GM20000 (cell line): ENCODE measurements at places on chromosomes 1 and 21.

- DNase-seq, result no peak
Measured at GRCh38 chr1:34101151-34101550, 63.9 kb downstream of the CSMD2 start.

DNA sequence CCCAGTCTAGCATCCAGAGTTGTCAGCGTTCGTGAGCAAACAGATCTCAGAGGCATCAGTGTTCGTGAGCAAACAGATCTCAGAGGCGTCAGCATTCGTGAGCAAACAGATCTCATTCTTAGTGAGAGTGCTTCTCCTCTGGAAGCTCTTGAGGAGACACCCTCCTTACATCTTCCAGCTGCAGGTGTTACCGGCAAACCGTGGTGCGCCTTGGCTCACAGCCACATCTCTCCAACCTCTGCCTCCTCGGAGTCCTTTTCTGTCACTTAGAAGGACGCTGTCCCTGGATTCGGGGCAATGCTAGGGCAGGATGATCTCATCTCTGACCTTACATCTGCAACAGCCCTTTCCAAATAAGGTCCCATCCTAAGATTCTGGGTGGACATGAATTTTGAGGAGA lies 14.6 kb upstream of the UMODL1 start:
- DNase-seq, result no peak

DNA sequence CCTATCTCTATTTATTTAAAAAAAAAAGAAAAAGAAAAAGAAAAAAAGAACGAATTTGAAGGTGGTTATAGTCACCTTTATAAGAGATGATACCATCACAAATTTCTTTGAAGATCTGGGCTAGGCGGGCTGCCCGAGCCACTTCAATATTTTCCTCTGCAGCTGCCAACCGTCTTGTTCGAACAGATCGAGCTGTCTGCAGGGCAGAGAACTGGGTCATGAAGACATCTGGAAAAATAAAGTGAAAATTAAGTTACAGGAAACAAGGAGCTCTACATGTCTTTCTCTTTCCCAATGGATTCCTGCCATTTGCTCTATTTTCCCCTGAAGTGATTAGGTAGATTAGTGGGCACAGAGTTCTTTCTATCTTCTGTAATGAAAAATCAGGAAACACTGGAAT lies 31.9 kb downstream of the RUSC1 start:
- no peak for DNase-seq

- no peak for DNase-seq
Measured at GRCh38 chr1:209900734-209901133, 37.3 kb upstream of the SYT14 start.

- DNase-seq, result peak; percentile 69
Measured at GRCh38 chr1:233614743-233615521, 1.0 kb downstream of the KCNK1 start.

DNA sequence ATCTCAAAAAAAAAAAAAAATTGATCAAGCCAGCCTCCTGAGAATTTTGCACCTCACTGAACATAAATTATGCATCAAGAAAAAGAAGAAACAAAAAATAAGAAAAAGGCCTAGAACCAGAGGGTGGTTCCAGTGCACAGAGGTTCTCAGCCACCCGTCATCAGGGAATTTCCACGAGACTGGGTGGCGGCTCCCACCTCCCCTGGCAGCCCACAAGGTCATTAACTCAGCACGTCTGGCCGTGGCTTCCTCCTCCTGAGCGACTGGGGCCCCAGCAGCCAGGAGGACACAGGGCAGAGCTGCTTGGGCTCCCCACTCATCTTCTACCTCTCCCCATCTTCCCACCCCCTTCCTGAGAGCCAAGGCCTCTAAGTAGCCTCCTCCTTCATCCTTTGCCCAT lies 15.7 kb upstream of the TMEM51 start:
- no peak for DNase-seq

DNA sequence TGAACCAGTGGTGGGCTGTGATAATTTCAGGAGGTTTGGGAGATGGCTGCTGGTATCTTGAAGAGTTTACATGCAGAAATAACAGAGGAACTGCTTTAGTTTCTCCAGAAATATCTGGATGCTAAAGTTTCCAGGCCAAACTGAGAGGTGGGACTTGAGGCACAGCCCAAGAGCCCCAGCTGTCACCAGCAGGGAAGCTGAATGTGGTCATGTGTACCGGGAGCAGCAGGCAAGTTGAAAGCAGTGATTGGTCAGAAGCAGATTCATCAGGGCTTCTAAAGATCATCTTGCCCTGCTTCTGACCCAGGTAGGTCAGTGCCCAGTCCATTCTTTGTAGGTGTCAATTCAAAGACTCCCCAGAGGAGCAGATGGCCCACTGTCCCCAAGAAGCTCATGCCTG lies 7.9 kb upstream of the RPTN start:
- no peak for DNase-seq

GRCh38 chr1:19336543-19336942 lies 24.4 kb downstream of the SLC66A1 start:
- DNase-seq, result no peak

DNA sequence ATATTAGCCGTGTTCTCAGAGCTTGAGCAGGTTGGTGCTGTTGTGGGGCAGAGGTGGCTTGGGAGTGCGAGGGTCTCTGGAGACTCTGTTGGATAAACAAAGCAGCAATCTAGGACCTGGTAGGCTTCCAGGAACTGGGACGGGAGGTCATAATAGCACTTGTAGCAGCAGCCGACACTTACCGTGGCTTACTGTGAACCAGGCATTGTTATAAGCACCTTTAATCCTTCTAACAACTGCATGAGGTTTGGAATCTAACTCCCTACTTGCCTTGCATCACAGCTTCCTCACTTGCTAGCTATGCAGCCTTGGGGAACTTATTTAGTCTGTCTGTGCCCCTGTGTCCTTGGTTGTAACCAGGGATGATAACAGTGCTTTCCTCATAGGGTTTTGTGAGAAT lies 94.9 kb downstream of the NAV1 start:
- DNase-seq, result no peak

- DNase-seq, result peak; percentile 56
Measured at GRCh38 chr1:182430263-182431068, 19.5 kb upstream of the RGSL1 start.

DNA sequence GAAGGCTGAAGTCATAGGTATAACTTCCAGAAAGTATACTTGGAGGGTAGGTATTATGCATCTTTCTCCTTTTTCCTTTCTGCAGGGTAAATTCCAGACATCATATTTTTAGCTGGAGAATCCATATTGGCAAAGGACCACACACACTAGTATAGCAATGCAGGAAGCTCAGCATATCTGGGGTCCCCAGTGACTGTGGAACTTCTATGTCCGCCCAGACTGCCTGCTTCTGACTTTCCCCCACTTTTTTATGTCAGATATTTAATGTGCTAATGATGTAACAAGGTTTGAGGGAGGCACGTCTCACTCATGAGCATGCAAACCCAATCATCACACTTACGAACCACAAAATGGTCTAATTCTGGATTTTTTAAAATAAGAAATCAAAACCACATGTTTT lies 90.4 kb downstream of the BACH1 start:
- DNase-seq, result no peak

DNA sequence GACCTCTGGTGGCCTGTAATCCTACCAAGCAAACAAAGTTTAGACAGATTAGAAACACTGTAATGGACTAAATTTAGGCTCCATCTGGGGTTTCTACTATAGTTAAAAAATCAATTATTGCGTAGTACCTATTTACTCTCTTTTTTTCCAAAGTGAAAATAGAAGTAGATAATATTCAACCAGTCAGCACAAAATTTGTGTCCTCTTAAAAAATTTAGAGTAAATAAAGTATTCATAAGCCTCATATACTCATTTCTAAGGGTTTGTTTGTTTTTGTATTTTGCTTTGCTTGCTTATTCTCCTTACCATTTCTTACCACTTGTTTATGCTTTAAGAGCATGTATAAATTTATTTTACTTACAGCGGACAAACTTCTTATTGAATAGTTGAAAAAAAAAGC lies 54.5 kb downstream of the NCAM2 start:
- no peak for DNase-seq

GRCh38 chr1:233940908-233941307 lies 36.4 kb downstream of the SLC35F3 start:
- DNase-seq, result no peak

GRCh38 chr1:244200596-244200995 lies 149.5 kb downstream of the ZBTB18 start:
- no peak for DNase-seq

- no peak for DNase-seq
Measured at GRCh38 chr1:183931646-183932271, 105.8 kb downstream of the COLGALT2 start.

DNA sequence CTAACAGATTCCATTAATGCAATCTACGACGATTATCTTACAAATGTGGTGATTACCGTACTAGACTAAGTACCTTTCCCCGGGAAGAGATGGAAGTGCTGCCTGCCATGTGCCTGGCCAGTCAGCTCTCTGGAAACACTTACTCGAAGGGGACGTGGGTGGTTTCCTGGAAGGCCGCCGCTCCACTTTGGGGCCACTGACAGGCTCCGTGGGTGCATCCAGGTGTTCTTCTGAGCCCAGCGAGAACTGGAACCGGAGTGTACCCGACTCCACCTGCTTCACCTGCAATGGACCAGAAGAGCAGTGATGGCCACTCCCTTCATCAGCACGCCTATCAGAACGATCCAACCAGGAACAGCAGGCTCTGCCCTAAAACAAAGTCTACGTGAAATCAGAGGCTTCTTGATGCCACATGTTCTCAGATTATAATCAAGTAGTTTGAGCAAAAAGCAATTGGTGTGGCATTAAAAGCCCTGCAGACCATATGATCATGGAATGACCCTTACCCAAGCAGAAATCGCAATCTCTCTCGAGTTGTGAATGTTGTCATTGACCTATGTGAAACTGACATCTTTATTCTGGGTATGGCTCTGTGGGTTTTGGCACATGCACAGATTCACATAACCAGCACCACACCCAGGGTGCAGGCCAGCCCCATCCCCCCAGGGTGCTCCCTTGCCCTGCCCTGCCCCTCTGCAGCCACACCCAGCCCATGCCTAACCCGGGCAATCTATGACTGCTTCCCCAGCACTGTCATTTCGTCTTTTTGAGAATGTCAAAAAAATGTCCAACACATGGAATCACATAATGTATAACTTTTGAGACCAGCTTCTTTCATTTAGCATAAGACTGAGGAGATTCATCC lies 64.5 kb downstream of the NPHP4 start:
- DNase-seq, result no peak

GRCh38 chr1:204992201-204992997 lies 50.6 kb upstream of the CNTN2 start:
- no peak for DNase-seq

- DNase-seq, result no peak
Measured at GRCh38 chr1:58796416-58796815, 12.6 kb upstream of the JUN start.

DNA sequence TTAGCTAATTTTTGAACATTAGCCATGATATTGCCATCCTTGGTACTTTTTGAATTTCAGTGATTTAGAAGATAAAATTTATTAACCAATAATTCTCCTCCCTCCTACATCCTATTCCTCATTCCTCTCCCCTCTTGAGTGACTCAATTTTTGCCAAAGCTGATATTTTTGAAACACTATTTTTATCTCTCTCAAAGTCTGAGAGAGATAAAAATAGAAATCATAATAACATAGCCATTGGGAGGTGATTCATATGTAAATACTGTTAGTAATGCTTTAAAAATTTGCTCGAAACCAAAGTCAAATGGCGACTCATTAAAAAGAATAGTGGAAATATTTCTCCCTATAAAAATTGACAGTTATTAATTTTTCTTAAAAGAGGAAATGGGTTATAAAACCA lies 97.4 kb downstream of the PATJ start:
- DNase-seq, result no peak

- DNase-seq, result no peak
Measured at GRCh38 chr1:81887421-81888144, 86.8 kb downstream of the ADGRL2 start.

DNA sequence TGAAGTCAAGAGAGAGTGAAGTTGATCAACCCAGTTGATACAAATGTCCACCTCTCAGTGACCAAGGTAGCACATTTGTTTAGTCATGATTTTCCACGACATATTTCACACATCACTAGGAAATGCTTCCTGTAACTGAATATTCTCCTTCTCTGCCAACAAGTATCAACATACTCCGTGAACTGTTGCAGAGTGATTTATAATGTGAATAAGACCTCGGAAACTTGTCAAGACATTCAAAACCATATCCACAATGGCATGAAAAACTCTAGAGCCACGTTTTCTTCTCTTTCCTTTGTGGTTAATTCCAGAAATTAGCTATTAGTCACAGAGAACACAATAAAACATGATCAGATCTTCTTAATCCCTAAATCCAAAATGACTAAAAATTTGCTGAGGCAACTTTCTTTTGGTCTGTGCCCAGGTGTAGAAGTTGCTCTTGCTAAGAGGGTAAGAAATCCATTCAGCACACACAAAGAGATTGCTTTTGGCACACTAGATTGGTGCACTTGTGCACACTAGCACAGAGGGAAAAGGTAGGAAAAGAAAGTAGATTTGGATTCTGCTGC lies 244.3 kb upstream of the NRIP1 start:
- DNase-seq, result no peak

GRCh38 chr1:145878724-145879123 lies 6.9 kb downstream of the ANKRD35 start:
- no peak for DNase-seq

GRCh38 chr1:6418668-6419396 lies 887 bp downstream of the HES2 start:
- DNase-seq, result no peak

DNA sequence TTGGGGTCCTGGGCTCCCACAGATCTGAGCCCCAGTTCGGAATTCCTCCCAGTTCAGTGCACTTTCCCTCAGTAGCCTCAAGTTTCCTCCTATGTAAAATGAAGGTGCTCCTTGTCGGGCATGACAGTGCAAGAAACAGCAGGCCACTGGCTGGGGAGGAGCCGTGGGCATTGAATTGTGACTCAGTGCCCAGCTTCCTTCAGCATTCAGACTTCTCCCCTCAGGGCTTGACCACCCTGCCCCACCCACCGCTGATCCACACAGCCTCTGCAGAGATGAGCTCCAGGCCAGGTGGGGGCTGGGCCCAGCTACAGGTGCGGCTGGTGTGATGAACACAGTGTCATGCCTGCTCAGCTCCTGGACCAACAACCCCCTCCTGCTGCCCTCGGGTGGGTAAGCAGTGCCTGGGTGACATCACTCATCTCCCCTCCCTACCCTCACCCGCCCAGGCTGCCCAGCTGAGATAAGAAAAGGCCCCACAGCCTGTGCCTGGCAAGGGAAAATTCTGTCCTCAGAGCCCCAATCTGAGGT lies 4.9 kb downstream of the MOB3C start:
- DNase-seq, result no peak

- DNase-seq, result no peak
Measured at GRCh38 chr21:26965040-26965906, 1.6 kb downstream of the ADAMTS5 start.

GRCh38 chr1:244187310-244187709 lies 136.2 kb downstream of the ZBTB18 start:
- no peak for DNase-seq
